ENCODE measurements at places on chromosomes 4 and X.

DNA sequence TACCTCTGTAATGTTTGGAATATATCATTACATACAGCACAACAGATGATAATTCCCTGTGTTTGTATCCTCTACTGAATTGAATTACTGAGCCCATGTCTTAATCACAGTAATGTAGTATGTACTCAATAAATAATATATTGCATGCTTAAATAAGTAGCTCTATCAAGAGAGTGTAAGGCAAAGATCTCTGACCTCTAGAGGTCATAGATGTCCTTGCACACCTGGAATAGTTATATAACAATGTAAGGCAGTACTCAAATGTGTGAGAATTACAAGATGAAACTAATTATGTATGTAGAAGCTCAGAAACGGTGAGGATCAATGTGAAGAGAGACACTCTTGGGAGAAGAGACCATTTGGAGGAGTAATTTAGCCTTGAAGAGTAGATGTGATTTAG lies 14.3 kb upstream of the GCNA start:
- no peak for DNase-seq

- DNase-seq = no peak
Observed at GRCh38 chr4:13528821-13529127, 15.5 kb downstream of the NKX3-2 start.

- DNase-seq = no peak
Observed at GRCh38 chrX:154445776-154446175, 1.8 kb downstream of the FAM50A start.

- DNase-seq = no peak
Observed at GRCh38 chrX:134628663-134629062, 29.6 kb downstream of the PLAC1 start.

- DNase-seq = no peak
Observed at GRCh38 chr4:89214308-89214707, 93.3 kb downstream of the GPRIN3 start.

DNA sequence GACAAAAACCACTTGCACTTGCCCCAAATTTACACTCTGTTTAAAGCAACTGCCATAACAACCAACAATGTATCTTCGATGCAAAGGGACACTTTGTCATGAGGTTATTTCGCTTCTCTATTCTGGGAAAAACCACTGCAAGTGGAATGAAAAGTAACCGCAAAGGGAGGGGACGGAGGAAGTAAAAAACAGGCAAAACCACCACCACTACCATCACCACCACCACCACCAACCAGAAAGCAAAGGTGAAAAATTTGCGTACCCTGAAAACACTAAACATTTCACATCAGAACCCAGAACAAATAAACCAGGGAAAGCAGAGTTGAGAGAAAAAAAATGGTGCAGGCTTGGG lies 1.2 kb upstream of the N4BP2 start:
- DNase-seq = no peak

- no peak for DNase-seq
Observed at GRCh38 chr4:10055871-10056270, 34.6 kb upstream of the SLC2A9 start.

DNA sequence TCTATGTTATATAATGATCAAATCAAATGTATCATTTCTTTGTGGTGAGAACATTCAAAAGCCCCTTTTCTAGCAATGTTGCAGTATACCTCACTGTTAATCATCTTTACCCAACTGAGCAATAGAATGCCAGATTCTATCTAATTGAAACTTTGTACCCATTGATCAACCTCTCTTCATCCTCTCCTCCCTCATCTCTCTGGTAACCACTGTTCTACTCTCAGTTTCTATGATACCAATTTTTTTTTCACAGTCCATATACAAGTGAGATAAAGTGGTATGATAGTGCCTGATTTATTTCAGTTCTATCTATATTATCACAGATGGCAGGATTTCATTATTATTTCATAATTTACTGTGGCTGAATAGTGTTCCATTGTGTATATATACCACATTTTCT lies 209.8 kb downstream of the SPCS3 start:
- no peak for DNase-seq

- no peak for DNase-seq
Observed at GRCh38 chrX:103157496-103158316, 57.2 kb upstream of the BEX4 start.

- DNase-seq = no peak
Observed at GRCh38 chr4:3010577-3010976, 47.2 kb downstream of the GRK4 start.

Measured in sciatic nerve (tissue), 2 donors.